ENCODE measurements at places on chromosomes 6 and 20.

- peak; percentile 36 for DNase-seq
These were observed 48.9 kb downstream of the ANKRD60 start for GRCh38 chr20:58179432-58180099.

- DNase-seq = no peak
These were observed 97.4 kb upstream of the SALL4 start for GRCh38 chr20:51899674-51900073.

GRCh38 chr20:23608251-23608846 lies 2.6 kb upstream of the CST9 start:
- DNase-seq = no peak

GRCh38 chr20:23265226-23265625 lies 85.4 kb upstream of the NXT1 start:
- no peak for DNase-seq

- DNase-seq = no peak
These were observed 77.8 kb downstream of the ISM1 start for GRCh38 chr20:13298692-13299373.

DNA sequence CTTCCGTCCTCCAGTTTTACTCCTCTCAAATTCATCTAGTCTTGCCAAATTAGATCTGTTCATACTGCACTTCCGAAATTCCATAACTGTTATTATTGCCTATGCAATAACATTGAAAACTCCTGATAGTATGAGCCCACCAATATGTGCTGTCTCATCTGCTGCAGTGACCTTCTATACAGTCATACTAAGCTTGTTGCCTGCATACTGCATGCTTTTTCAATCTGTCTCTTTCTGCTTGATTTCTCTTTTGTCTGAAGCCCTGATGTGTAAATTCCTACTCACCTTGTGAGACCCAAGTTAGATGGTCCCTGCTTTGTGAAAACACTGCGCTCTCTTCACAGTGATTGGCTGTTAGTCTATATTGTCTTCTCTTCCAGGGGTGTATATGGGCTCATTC lies 1.1 kb downstream of the TBP start:
- DNase-seq = no peak

GRCh38 chr6:40476673-40477072 lies 110.5 kb downstream of the LRFN2 start:
- no peak for DNase-seq

GRCh38 chr6:157068691-157069324 lies 254.5 kb downstream of the TMEM242 start:
- DNase-seq = no peak

GRCh38 chr20:56316051-56316450 lies 42.7 kb upstream of the FAM210B start:
- DNase-seq = no peak

All from stimulated activated CD4-positive, alpha-beta T cell treated with anti-CD3 and anti-CD28 coated beads, Interleukin-12 subunit alpha, Interleukin-12 subunit beta, amount 100 ng/mL, for 48 hours (primary cell).